ENCODE measurements at places on chromosomes 13 and 19.

- DNase-seq, result no peak
Measured at GRCh38 chr13:113433391-113433916, 19.8 kb downstream of the ADPRHL1 start.

- DNase-seq, result no peak
Measured at GRCh38 chr13:39253774-39254173, 215.5 kb downstream of the NHLRC3 start.

DNA sequence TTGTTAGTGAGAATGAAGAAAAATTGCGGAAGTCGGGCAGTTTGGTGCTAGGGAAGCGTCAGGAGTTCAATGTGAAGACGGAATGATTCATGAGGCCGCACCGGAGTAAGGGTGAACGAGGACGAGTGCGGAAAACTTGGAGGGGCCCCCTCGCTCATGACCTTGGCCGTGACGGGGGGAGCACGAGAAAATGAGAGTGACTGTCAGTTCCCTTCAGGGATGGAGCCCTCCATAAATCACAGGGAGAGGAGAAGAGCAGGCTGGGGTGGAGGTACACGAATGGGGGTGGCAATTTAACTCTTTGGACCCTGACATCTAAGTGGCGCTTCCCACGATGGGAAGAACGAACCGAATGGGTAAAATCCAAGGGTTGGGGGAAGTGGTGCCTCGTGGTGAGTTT, 486.4 kb downstream of the TSHZ3 start:
- no peak for DNase-seq

DNA sequence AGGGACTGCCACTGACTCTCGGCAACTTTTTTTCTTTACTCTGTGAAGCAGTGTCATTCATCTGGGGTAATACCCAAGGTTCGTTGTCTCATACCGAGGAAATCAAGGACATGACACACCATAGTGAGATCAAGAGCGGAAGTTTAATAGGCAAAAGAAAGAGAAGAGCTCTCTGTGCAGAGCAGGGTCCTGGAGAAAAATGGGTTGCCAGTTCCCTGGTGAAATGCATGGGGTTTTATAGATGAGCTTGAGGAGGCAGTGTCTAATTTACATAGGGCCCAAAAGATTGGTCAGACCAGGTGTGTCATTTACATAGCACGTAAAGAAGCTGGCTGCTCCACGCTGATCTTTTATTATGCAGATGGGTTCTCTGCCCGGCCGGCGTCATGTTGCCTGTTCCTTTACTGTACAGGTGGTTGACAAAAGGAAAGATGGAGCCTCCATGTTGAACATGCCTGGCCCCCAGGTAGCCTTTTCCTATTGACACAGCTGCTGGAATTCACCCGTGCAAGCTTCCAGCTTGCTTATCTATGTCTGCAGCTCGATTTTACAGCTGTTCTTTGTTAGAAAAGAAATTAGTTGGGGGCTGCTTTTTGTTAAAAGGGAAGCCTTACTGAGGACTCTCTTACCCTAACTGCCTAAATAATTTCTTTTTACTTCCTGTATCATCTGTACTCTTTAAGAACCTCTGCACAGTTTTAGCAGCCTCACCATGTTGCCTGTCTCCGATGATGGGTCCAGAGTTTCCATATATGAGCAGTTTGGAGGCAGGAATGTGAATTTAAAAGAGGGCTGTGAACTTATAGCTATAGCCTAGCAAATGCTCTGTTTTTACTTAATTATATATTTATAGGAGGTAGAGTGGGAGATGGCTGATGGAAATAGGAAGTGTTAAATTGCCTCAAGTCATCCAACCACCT, 98.0 kb upstream of the DIAPH3 start:
- no peak for DNase-seq

GRCh38 chr13:77523834-77524728, 11.4 kb upstream of the SCEL start:
- no peak for DNase-seq

GRCh38 chr19:36093687-36094086, 17.3 kb upstream of the OVOL3 start:
- no peak for DNase-seq

DNA sequence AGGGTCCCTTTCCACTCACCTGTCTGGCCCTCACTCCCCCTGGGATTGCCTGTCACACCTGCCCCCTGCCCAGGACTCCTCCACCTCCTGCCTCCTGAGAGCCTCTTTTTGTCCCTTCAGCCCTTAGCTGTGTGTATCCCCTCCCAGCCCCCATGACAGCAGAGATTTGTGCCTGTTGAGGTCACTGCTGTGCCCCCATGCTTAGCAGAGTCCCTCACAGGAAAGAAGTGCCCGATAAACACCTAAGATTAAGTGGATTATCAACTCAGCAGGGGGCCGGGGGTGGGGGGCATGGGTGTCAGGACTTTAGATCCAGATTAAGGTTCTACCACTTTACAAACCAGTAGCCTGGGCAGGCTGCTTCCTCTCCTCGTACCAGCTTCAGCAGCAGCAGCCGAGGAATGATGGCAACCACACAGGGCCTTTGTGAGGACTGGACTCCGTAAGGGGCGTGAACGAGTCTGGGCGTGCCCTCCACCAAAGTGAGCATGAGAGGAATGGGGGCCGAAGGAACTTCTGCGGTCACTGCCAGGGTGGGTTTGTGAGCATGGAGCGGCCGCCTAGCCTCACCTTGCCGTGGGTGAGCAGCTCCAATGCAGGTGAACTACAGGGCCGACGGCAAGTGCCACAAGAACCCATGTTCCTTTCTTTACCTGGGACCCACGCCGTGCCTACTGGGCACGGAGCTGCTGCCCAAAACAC, 36.1 kb downstream of the ZNF787 start:
- DNase-seq, result no peak

DNA sequence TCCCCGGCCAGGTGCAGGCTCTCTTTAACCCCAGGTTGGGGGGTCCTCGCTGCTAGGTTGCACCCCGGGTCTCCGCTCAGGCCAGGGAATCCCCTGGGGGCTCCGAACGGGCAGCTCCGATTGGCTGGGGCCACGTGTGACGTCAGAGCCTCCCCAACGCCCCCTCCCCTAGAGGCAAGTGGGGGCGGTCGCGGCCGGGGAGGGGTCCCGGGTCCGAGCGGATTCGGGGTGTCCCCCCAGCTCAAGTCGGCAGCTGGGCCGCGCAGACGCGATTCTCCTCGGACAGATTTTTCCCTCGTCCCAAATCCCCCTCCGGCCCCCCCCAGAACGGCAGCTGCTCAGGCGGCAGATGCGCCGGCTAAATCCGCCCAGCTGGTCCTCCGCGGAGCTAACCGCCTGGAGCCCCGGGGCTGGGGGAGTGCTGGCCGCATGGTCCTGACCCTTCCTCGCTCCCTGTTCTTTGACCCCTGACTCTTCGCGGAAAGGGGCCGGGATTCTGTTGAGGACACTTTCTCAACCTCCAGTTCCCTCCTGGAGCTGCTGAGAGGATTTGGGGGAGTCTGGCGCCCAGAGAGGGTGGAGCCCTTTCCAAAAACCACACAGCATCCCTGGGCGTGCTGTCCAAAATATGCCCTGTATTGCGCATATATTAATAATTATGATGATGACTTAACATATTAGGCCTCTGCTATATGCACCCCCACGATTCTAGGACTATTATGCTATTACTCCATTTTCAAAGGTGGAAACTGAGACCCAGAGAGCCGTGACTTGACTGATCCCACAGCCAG, 25.4 kb upstream of the SEMA6B start:
- no peak for DNase-seq

- no peak for DNase-seq
Measured at GRCh38 chr19:49687566-49688316, 1.7 kb upstream of the ADM5 start.

DNA sequence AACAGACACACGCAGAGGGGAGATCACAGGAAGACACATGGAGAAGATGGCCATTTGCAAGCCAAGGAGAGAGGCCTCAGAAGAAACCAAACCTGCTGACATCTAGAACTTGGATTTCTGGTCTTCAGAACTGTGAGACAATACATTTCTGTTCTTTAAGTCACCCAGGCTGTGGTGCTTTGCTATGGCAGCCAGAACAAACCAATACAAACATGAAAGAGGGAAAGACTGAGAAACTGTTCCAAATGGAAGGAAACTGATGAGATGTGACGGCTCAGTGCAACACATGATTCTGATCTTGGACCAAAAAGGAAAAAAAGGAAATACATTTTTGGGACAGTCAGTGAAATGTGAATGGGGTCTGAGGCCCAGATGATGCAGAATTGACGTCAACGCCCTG, 30.2 kb upstream of the SACS start:
- no peak for DNase-seq

Data from naive B cell (primary cell).